ENCODE measurements at places on chromosomes 4 and X.

GRCh38 chr4:155769090-155769489 lies 10.3 kb downstream of the GUCY1B1 start:
- no peak for DNase-seq

GRCh38 chr4:186946682-186947294 lies 223.1 kb upstream of the FAT1 start:
- DNase-seq: no peak

DNA sequence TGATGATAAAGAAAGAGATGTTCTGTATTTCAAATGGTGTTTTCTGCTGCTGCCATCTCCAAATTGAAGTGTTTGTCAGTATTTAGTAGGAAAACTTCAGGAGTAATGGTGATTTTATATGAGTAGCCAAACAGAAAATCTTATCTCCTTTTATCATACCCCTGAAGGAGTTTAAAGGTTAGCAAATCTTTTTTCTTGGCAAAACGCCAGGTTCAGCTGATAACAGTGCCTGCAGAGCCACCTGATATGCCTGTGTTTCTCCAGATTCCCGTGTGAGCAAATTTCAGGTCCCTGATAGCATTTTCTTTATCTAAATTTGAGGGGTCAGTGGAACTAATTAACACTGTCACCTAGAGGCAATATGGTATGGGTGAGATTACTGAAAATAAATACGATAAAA lies 65.8 kb upstream of the ETNPPL start:
- DNase-seq: peak; percentile 22

- DNase-seq: no peak
Measured at GRCh38 chr4:38774181-38774955, 8.4 kb downstream of the TLR10 start.

GRCh38 chrX:121093011-121093410 lies 45.6 kb downstream of the GLUD2 start:
- DNase-seq: no peak

DNA sequence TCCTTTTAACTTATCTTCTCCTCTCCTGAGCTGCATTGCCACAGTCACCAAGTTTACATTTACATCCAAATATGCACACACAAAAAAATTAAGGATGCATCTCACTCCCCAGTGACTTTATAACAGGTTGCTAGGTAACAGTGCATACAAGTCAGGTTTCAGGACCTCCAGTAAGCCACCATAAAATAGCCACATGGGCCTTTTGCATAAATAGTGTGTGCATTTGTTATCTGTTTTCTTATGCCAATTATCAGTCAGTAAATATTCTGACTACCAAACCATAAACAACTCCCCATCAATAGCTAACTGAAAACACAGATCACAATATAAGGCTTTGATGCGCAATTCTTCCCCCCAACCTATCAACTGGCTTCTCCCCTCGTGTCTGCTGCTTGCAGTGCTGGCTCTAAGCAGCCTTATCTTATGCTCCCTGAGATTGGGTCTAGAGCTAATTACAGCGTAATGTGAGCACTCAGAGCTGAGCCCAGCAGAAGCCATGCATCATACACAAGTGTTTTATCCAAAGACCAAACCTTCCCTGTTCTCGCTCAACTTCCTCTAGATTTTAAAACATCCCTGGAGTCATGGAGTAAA lies 55.4 kb downstream of the ZNF827 start:
- DNase-seq: no peak

GRCh38 chr4:123421227-123421936 lies 24.8 kb downstream of the SPRY1 start:
- no peak for DNase-seq

- no peak for DNase-seq
Measured at GRCh38 chrX:136961594-136962135, 72.1 kb downstream of the GPR101 start.

- no peak for DNase-seq
Measured at GRCh38 chrX:2901367-2902036, 27.6 kb downstream of the ARSD start.

DNA sequence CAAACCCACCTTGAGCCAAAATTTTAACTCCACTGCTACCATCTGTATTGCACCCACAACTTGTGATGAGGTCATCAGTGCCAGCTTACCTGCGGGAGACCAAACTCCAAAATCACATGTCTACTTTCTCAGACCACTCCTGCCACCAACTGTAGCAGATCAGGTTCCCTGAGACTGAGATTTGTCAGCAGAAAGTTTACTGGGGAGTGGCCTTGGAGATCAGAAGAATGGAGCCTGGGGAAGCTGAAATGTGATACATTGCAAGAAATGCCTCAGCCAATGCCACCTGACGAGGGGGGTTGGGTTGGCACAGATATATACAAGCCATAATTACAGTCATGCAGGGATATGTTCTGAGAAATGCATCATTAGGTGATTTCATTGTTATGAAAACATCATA lies 19.1 kb downstream of the HAUS3 start:
- DNase-seq: no peak

DNA sequence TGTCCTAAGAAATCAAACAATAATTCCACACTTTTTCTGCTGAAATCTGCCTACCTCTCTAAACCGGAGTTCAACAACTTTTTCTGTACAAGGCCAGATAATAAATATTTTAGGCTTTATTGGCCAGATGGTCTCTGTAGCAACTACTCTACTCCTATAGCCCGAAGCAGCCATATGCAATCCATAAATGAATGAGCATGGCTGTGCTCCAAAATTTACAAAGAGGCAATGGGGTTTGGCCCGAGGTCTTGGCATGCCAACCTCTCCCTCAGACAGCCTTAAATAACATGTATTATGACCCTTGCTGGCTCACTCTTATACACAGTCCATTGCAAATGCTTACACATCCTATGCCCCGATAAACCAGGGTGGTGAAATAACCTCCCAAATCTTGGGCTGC lies 98.6 kb upstream of the GPM6A start:
- no peak for DNase-seq

DNA sequence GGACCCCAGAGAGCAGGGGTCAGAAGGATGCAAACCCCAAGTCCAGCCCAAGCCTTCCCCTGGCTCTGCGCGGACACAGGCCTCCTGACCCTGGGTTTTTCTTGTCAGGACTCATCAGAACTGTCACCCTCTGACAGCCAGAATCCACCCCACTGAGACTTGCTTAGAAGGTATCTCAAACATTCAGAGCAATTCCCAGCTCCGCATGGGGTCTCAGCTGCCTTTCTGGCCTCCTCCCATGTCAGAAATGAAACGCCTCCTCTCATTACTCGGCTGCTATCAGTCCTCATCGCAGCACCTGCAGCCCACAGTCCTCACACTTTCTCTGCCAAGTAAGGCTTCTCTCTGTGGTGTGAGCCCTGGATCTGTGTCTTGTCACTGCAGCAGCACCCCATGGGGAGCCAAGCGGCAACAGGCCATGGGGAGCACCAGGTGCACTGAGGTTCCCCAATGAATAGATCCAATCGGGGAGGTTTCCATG lies 97.8 kb downstream of the WFS1 start:
- DNase-seq: peak; percentile 93

- DNase-seq: no peak
Measured at GRCh38 chrX:136256026-136256425, 4.8 kb upstream of the MAP7D3 start.

DNA sequence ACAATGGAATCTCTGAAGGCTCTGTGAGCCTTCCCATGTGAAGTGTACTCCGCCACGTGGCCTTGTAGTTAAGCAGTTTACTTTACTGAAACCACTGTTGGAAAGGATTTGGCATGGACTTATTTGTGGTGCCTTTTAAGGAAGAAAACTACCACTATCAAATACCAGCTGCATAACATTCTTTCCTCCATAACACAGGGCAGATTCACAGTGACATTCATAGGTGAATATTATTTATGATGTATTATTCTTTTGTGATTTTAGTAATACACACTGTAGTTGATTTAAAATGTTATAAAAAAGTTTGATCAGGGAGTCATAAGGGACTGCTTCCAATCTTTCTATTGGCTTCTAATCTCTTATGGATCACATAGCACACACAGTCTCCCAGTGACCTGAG lies 192.5 kb upstream of the AGTR2 start:
- no peak for DNase-seq

- DNase-seq: no peak
Measured at GRCh38 chrX:11409957-11410356, 116.7 kb downstream of the AMELX start.

DNA sequence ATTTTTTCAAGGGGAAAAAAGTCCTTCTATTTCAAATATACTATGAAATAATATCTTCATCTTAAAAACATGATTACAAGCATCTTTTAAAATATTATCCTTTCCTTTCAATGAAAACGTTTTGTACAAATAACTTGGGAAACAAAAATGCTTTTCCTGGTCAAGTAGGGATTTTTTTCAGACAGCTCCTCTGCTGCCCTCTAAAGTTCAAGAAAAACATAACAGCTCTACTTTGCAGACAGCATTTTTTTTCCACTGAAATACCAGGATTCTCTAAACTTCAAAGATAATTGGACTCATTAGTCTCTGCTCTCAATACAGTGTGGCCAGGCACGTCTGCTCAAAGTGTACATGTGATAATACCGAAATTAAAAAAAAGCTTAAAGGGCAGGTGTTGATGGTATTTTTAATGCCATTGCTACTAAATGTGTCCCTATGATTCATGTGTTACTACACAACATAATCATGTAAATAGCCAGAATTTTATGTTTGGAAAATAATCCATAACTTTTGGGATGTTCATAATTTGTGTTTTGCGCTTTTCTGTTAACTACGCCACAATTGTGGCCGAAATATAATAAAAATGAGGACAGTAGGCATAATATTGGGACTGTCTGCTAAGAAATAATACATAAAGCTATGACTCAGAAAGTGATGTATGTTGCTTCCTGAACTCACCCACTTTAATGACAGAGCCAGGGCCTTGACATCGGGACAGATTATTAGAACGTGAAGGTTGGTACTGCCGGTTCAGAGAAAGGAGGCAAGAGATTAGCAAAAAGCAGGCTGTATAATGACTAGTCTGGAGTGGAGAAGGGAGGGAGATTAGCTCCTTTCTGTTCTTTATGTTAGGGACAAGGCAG lies 478.9 kb downstream of the KCNIP4 start:
- no peak for DNase-seq

- no peak for DNase-seq
Measured at GRCh38 chr4:142974328-142974727, 128.2 kb upstream of the INPP4B start.

GRCh38 chrX:50204364-50204899 lies at the start of gene CCNB3:
TSS of gene CCNB3 (plus strand) at chrX:50204765. CDS start at chrX:50285164, 80,399 bp downstream.
- peak; percentile 49 for DNase-seq

DNA sequence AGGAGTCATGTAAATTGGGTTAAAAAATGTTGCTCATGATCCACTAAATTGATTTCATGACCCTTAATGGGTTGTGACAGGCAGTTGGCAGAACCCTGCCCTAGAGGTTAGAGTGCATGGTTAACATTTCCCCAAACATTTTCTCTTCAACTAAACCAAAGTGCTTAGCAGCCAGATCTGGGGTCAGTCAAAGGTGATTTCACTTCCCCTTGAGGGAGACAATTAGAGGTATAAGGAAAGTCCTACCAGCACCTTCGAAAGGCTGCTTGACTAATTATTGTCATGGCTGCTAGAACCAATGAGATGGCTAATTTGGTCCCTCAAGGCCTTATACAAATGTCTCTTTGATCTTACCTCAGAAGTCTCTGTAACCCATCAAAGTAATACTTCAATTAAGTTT lies 30.9 kb upstream of the INTS6L start:
- DNase-seq: no peak

DNA sequence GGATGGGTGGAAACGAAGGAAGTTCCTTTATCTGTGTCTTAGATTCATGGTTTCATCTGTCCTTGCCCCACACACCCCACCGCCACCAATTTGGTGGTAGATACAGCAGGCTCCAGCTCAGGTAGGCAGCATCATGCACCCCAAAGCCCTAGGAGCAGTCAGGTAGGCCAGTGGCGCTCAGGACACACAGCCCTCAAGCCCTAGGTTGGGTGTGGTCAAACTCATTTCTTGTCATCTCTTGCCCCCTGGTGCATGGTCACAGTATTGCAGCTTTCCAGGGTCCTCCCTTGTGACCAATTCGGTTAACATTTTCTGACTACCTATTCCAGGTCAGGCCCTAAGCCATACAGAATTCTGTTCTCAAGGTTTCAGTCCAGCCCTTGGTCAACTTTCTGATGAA lies 14.5 kb upstream of the PRRG3 start:
- DNase-seq: peak; percentile 24

DNA sequence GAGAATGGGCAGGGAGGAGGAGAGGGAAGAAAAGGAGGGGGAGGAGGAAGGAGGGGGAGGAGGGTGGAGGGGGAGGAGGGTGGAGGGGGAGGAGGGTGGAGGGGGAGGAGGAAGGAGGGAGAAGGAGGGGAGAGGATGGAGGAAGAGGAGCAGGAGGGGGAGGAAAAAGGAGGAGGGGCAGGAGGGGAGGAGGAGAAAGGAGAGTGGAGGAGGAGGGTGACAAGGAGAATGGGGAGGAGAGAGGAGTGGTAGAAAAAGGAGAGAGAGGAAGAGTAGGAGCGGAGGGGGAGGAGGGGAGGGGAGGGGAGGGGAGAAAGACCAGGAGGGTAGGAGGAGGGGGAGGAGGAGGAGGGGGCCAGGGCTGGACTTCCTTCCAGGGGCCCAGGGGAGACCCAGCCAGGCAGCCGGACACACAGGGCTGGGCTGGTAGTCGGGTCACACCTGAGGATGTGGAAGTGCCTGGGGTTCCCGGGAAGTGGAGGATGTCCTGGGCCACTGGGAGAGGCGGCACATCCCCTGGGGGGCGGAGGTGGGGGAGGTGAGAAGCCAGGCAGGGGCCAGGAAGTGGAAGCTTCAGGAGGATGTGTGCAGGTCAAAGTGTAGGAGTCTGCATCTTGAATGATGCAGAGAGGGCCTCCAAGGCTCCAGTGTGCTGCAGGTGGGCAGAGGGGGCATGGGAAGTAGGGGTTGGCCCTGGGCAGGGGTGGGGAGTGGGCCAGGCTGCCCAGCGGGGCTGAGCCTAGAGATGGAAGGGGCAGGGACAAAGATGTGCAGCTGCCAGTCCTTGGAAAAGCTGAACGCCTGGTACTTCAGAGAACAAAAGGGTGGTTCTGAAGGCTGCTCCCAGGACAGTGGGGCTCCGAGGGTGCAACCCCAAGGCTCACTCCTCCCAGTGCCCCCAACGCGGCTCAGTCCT lies 18.8 kb downstream of the IL3RA start:
- no peak for DNase-seq

- no peak for DNase-seq
Measured at GRCh38 chr4:146063143-146063542, 112.4 kb upstream of the LSM6 start.

DNA sequence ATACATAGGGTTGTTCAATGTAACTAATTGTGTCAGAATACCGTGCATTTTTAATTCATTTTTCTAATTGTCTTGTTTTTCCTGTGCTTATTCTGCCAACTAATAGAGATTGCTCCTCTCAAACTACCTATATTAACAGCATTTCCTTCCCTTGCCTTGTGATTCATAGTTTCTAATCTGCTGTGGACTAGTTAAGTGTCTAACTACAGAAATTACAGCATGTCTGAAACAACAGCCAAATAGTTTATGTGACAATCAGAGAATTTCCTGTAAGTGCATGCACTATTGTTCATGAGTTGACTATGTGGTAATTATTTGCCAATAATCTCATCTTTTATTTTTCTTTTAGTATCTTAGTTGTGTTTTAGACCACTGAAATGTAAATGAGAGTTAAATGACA lies 4.1 kb upstream of the SEC24B start:
- no peak for DNase-seq

- DNase-seq: no peak
Measured at GRCh38 chr4:6689506-6689960, 4.1 kb upstream of the S100P start.

Measured in NCI-H1092 (cell line).